ENCODE measurements at places on chromosomes 12 and 14. TPM values are rescaled to one million over a fixed set of nuclear protein-coding genes. Genes with fewer than 3 reads are reported as not detected.

DNA sequence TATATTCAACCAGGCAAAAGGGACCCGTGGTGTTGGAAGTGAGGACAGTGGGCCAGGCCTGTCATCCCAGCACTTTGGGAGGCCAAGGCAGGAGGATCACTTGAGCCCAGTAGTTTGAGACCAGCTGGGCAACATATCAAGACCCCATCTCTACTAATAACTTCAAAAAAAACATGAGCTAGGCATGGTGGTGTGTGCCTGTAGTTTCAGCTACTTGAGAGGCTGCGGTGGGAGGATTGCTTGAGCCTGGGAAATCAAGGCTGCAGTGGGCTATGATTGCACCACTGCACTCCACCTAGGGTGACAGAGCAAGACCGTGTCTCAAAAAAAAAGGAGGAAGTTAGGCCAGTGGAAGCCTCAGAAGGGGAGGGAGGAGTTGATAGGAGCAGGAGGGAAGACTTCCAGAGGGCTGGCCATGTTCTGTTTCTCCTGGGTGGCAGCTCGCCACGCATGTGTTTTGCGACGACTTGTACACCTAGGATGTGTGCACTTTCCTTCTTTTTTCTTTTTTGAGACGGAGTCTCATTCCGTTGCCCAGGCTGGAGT, 10.1 kb downstream of the SLC25A29 start:
- DNase-seq: no peak

DNA sequence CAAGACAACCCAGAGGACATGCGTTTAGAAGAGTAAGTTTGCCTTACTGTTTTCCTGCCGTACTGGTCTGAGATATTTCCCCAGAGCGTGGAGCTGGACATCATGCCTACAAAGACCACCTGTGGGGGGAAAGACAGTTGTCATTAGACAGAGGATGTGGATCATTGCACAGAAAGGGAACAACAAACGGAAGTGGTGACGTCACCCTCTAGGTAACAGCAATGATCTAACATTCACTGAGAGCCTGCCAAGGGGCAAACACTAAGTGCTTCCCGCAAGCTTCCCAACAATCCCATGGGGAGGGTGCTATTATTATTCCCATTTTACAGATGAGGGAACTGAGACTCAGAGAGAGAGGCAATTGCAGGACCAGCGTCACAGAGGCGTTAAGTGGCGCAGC, 48.5 kb downstream of the SVOP start:
- no peak for DNase-seq

DNA sequence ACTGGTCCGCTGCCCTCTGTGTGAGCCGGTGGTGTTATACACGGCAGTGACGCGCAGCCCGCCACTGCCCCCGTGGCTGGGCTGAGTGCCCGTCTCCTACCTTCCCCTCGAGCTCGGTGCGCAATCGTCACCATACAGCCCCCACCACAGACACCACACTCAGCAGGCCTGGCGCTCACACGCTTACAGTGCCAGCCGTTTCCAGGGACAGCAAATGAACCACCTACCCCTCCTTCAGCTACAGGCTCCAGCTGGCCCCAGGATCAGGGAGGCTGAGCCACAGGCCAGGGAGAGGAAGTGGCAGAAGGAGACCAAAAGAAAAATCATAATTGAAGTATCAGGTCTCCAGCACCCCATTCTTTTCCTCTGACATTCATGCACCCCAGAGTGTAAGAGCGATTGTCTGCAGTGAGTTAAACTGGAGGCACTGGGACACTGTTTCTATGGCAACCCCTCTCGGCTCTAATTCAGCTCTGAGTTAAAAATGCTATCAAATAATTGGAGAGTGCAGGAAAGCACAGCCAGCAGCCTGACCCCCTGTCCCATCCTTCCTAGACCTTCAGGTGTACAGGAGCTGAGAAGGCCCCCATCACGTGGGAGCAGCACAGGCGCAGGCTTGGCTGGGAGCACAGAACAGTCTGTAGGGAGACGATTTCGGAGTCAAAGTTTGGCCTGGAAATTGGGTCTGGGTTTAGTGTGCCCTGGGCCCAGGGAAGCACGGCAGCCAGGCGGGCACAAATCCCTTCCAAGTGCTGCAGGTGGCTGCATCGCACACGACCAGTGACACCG, 18.0 kb downstream of the LRTM2 start:
- no peak for DNase-seq

DNA sequence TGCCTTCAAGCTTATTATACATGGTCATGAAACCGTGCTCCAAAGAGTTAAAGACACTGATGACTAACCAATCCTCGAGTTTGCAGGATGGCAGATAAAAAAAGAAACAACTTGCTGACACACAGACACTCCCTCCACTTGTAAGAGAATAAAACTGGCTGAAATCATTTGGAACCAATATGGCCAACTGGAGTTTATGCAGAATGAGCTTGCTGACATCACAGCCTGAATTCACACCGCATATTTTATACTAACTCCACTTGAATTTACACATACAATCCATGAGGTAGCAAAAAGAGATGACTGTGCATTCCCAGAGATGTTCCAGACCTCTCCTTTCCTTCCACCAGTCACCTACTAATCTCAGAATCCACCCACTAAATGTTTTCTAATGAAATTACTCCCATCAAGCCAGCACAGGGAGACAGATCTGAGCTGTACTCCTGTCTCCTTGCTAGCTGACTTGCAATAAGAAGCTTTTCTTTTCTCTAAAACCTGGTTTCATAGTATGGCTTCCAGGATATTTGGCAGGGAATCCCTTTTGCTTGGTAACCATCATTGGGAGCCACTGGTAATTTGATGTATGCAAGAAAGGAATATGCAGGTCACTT, 15.8 kb upstream of the PTPRR start:
- DNase-seq: no peak

DNA sequence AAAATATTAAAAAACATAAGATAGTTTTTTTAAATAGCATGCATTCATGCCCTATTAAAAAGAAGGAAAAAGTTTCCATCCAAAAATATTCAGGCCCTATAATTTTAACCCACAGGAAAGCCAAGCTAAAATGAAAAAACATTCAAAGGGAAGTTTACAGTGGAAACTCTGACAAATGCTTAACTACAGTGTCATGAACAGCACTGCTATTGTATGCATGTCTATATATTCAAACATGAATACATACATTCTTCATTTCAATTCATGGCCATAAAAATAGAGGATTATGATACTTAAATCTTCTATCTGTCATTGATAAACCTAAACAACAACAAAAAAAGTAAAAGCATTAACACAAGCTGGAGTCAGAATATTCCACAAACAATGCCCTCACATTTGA, 67.4 kb downstream of the PPP2R5E start:
- DNase-seq: no peak

GRCh38 chr12:69588527-69588926, 3.3 kb downstream of the CCT2 start:
- DNase-seq: no peak

- no peak for DNase-seq
Measured at GRCh38 chr12:90858252-90858651, 96.7 kb downstream of the CCER1 start.

DNA sequence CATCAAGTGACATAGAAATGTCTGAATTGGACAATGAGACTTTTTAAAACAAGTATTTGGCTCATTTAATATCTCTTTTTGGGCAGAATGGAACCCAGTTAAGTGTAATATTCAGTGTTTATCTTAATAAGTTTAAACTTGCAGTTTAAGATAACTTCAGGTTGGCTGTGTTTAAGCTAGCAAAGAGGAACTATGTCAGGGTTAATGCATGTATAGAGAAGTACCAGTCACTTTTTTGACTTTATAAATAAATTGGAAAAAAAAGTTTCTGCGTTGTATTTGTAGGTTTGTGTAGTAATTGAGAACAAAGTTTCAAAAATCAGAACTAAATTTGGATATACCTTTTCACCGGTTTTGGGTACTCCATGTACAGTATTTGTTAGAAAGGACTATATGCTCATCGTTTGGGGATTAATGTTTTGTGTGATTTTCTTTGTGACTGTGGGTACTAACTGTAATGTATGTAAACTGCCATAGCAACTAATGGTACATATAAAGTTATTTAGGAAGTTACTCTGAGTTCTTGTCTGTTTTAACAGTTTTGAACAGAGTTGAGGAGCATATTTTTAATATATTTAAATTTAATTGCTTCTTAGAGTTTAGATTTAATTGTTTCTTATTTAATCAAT, 4.5 kb downstream of the HMGA2 start:
- DNase-seq: no peak

DNA sequence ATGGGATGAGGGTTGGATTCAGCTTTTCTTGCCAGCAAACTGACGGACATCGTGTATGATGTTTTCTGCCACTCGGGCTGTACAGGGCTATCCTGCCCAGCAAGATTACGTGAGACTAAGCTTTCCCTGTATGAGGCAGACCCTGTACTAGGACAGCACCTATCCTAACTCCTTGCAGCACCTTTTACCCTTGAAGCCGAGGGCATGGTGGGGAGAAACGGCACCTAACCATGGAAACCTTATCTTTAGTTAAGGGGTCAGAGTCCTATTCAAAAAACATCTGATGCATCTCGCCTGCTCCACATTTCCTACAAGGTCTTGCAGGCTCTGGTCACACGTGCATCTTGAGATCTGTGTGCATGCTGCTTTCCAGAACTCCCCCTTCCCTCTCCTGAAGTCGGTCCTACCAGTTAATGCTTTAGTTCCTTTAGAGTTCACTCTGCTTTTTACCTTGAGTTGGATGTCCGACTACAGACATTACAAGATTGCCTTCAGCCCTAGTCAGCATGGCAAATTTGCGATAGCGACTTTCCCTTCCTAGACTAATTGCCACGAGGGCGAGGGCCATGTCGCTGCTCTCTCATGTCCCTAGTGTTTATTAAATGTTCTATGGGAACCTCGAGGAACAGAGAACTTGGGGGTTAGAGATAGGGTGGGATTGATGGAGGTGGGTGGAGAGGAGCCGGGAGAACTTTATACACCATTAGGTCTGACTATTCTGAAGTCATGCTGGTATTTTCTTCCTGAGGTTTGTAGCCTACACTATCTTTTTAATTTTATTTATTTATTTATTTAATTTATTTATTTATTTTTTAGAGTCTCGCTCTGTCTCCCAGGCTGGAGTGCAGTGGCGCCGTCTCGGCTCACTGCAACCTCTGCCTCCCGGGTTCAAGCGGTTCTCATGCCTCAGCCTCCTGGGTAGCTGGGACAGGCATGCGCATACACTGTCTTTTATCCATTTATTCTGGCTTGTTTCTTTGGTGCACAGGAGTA, 6.6 kb downstream of the RAN start:
- DNase-seq: no peak

GRCh38 chr12:56922031-56922430, 12.2 kb downstream of the SDR9C7 start:
- DNase-seq: no peak

DNA sequence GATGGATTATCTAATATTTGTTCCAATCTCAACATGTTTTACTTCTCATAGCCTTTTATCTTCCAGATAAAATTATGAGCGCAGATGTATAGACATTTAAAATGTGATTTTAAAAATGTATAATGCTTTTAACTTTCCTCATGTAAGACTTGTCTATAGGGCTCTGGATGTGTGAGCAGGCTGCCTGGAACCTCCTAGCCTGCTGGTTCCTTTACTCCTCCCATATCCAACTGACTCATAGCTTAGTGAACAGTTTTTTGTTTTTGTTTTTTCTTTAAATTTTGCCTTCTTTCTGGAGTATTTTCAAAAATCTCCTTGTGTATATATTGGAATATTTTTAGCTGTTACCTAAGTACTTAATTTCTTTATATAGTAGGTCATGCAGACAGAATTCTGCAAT, 115.4 kb downstream of the PDE3A start:
- no peak for DNase-seq

The TSPAN19 gene
- total RNA-seq: not detected

The CRIP2 gene
- total RNA-seq: 10.0 TPM

The CLEC9A gene
- total RNA-seq: not detected

The LTB4R gene
- 3.4 TPM for total RNA-seq

The SDR9C7 gene
- not detected for total RNA-seq

The UBE2N gene
- 65.5 TPM for total RNA-seq

The ASPG gene
- 15.0 TPM for total RNA-seq
